ENCODE measurements at places on chromosomes 3 and 15.

DNA sequence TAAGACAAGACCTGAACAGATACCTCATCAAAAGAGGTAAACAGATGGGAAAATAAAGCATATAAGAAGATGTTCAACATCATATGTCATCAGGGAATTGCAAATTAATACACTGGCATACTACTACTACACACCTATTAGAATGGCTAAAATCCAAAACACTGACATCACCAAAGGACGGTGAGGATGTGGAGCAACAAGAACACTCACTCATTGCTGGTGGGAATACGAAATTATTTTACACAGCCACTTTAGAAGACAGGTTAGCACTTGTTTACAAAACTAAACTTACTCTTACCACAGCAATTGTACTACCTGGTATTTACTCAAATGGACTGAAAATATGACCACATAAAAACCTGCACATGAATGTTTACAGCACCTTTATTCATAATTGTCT, 119.6 kb downstream of the GSK3B start:
- DNase-seq = no peak

DNA sequence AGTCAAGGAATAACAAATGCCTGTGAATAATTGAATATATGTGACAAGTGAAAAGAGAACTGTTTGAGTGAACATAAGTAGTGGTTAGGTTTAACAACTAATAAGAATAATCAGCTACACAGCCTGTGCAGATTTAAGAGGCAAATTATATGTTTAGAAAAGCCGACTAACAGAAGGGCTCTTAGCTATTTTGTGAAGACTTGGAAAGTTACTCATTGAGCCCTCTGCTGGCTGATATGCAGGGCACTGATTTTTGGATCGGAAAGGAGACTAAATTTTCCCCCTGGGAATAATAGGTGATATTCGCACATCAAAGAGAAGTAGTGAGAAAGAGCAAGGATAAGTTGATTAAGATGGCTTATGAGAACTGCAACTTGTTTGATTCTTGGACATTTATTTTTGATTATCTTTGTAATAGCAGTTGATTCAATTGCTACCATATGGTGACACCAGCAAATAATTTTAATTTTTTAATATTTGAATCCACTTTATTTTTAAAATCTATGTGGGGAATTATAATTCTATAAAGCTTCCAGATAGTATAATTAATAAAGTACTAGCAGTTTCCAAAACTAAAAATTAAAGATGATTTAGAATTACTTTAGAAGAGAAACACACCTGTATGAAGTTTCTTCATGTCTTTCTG, 156.2 kb downstream of the NLGN1 start:
- no peak for DNase-seq

DNA sequence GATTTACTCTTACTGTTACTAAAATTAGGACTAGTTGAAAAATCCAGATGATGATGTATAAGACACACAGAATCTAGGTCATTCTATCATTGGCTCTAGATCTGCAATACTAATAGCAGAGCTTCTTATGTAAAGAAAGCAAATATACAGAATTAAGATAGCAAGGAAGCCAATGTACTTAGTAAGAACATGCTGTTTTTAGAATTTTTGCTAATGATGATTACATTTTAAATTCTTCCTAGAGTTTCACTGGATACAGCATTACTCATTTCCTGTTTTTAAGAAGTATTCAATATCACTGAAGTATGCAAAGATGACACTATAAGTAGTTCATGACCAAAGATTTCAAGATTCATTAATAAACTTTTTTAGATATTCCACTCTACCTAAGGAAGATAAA, 60.7 kb downstream of the CFAP20DC start:
- no peak for DNase-seq

DNA sequence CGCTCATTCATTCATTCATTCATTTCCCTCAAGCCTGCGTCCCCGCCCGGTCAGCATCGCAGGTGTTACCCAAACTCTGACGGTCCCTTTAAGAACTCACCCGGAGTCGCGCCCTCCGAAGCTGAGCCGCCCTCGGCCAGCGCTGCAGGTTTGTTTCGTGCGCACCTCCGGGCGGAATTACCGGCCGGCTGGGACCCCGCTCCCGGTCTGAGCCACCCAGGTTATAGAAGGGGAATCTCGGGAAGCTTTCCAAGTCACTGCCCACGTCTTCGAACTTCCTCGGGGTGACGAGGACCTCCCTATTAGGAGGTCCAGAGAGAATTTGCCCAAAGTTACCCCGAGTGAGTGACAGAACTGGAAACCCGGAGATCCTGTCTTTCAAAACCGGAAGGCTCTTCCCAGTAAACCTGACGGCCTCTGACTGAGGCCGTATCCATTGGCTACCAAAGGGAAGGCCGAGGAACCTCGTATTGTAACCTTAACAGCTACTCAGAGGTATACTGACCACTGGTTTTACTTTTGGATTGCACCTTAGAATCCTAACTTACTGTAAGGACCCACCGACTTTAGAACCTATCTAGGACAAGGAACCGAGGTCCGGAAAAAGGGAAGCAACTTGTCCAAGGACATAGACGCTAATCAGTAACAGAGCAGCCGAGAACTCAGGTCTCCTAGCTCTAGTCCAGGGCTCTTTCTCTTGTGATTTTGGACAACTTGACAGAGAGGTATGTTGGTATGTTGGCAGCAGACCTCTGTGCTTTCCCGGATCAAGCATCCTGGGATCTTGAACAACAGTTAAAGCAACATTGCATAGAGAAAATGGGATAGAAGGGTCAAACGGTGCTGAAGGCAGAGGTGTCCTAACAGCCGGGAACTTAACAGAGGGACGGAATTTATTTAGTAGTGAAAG, 788 bp upstream of the DLG1 start:
- no peak for DNase-seq

- no peak for DNase-seq
Observed at GRCh38 chr3:66038726-66039589, at the start of gene MAGI1. Gene MAGI1, minus strand, starts transcription at chr3:66038918. Its CDS starts 610 bp downstream, at chr3:66038308.

- DNase-seq = no peak
Observed at GRCh38 chr3:23547905-23548650, 257.7 kb upstream of the UBE2E1 start.

DNA sequence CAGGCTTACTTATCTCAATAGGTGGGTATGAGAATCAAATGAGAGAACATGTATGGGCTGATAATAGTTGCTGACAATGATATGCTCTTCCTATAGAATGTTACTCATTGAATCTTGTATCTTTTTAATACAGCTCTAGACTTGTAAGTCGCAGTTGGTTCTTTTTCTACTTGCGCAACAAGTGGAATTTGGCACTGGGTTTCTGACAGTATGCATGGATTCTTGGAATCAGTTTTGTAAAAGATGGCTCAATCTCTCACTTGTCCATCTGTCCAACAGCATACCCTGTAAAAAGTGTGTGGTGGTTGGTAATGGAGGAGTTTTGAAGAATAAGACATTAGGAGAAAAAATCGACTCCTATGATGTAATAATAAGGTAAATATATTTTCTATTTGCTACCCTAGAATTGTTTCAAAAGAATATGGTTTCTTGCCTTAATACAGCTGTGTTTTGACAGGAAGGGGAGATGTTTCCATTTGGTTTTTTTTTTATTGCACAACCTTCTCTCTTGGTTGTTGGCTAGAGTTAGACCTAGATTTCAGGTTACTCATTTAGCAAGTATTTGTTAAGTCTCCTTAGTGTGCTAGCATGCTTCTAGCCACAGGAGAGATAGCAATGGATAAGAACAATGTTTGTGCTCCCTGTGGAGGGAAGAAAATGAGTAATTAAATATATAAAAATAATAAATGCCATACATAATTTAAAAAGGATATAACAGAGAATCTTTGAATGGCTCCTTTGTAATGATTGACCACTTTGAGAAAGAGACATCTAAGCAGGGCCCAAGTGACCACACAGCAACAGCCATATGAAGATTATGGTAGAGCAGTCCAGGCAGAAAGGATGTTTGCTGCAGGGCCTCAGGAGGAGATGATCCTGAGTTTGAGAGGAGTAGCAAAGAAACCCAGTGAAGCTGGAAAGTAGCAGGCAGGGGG, 21.8 kb downstream of the ST3GAL6 start:
- no peak for DNase-seq

GRCh38 chr15:92492551-92493115, 99.0 kb downstream of the ST8SIA2 start:
- no peak for DNase-seq

- DNase-seq = no peak
Observed at GRCh38 chr3:10286133-10286524, 6.6 kb downstream of the GHRL start.

GRCh38 chr3:131109156-131109555, 82.5 kb downstream of the NEK11 start:
- no peak for DNase-seq

DNA sequence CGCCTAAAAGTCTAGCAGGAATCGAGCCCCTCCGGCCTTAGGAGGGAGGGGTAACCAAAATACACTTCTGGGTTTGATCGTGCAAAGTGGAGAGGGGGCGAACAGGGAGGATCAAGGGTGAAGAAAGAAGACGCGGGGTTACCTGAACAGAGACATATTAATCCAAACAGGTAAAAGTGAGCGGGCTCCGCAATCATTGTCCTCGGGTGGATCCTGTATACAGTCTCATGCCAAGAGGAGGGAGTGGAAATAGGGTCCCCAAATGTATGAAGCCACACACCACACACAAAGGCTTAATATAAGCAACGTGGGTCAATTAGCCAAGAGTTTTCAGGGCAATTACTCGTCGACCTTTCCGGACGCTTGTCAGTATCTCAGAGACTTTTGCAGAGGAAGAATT, 749.5 kb downstream of the ROBO1 start:
- DNase-seq = no peak

DNA sequence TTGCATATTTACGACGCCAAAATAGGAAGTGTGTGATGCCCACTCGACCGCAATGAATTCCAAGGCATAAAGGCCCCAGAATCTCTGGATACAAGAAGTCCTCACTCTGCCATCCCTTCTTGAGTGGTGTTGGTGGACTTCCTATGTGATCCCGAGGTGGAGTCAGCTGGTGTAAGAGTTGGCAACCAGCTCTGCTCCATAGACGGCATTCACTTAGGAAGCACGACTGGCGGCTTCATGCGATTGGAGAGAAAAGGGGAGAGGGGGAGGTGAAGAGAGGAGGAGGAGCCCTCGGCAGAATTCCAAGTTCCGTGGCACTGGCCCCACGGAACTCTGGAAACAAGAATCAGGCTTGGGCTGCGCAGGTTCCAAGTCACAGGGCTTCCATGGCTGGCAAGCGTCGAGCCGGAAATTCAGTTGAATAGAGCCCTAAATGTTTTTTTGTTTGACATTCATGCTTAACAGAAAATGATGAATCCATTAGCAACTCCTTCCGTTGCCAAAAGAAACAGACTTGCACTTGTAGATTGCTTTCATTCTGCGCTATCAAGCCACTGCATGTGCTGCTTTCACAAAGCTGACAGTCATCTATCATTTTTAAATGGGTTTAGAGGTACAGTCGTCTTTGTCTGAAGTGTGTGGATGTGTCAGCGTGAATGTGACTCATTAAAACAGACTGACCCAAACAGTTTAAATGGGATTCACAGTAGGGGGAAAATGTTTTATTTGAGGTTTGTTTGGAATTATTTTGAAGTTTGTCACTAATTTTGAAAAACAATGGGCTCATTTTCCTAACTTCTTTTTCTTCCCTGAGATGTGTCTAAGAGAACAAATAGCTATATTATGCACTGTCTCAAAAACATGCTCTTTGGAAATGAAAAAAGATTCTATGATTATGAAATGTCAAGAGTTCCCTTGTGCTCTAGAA, 428.3 kb upstream of the ATP11B start:
- DNase-seq = no peak

- DNase-seq = no peak
Observed at GRCh38 chr3:57112206-57112605, 51.7 kb downstream of the SPATA12 start.

DNA sequence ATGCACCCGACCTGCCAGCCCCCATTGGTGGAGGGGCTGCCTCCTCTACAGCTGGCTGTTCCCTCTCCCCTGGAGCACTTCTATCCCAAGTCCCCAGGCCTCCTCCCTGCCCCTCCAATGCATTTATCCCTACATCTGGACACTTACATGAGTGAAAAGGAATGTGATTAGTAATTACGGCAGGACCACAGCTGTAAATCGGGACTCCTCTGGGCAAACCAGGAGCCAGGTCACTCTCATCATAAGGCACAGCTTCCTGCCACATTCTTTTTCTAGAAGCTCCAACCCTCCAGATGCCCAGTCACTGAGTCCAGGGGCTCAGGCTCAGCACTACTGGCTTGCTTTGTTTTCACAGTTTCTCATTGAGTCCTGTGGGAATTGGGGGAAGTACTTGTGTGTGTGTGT, 54.3 kb downstream of the IL20RB start:
- DNase-seq = no peak

GRCh38 chr15:35909414-35909813, 363.4 kb upstream of the DPH6 start:
- DNase-seq = no peak

- DNase-seq = no peak
Observed at GRCh38 chr3:115706311-115706829, 83.1 kb downstream of the GAP43 start.

- DNase-seq = no peak
Observed at GRCh38 chr3:13031621-13032020, 41.6 kb downstream of the IQSEC1 start.

DNA sequence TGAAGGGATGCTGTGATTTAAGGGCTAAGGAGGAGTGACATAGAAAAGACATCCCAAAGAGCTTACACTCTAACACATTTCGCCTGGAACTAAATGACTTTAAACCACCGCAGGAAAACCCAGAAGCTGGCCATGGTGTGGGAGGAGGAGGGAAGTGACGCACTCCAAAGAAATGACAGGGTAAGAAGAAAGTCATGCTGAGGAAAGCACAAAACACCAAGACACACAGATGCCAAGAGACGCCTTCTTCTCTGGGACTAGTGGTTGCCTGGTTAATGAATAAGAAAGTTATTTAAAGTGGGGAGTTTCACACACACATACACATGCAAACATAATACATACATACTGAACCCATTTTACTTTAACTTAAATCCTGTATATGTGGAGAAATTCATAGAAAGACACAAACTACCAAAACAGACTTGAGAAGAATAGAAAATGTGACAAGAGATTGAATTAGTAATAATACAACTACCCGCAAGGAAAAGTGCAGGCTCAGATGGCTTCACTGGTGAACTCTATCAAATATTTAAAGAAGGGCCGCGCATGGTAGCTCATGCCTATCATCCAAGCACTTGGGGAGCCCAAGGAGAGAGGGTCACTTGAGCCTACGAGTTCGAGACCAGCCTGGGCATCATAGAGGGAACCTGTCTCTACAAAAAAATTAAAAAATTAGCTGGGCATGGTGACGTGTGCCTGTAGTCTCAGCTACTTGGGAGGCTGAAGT, 125.5 kb downstream of the NSMCE3 start:
- no peak for DNase-seq

GRCh38 chr3:182913889-182914288, 66.4 kb downstream of the DCUN1D1 start:
- peak; percentile 45 for DNase-seq

- no peak for DNase-seq
Observed at GRCh38 chr15:96338766-96339618, 8.5 kb downstream of the NR2F2 start.

DNA sequence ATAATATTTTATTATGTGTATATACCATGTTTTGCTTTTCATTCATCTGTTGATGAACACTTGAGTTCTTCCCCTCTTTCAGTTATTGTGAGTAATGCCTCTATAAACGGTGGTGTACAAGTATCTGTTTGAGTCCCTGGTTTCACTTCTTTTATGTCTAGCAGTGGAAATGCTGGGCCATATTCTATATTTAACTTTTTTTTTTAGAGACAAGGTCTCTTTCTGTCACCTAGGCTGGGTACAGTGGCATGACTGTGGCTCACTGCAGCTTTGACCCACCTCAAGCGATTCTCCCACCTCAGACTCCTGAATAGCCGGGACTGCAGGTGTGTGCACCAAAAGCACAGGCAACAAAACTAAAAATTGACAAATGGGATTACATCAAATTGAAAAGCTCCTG, 19.9 kb downstream of the GOLM2 start:
- DNase-seq = no peak

Measured in CD4-positive, alpha-beta memory T cell (primary cell).